Subcutaneous adipose tissue (tissue), 4 donors: ENCODE measurements at places on chromosomes 2 and 18. TPM values are rescaled to one million over a fixed set of nuclear protein-coding genes. Genes with fewer than 3 reads are reported as not detected.

GAL3ST2 gene
- total RNA-seq = not detected

NRP2 gene
- 29.2 TPM for total RNA-seq

NTSR2 gene
- not detected for total RNA-seq

IL1RL1 gene
- 15.8 TPM for total RNA-seq

ERICH2 gene
- not detected for total RNA-seq

TWIST2 gene
- 156 TPM for total RNA-seq

PDE1A gene
- 9.2 TPM for total RNA-seq

IL1B gene
- total RNA-seq = not detected

ACKR3 gene
- 38.3 TPM for total RNA-seq

GPR155 gene
- 6.5 TPM for total RNA-seq

SULT1C2 gene
- not detected for total RNA-seq

TCF23 gene
- not detected for total RNA-seq

HRH4 gene
- not detected for total RNA-seq

RASGRP3 gene
- 63.9 TPM for total RNA-seq

SH3RF3 gene
- 9.5 TPM for total RNA-seq

PUS10 gene
- 3.4 TPM for total RNA-seq

TLX2 gene
- total RNA-seq = not detected

NDUFAF7 gene
- total RNA-seq = 22.9 TPM

HOXD9 gene
- 6.4 TPM for total RNA-seq

TNP1 gene
- not detected for total RNA-seq

SP140 gene
- 3.4 TPM for total RNA-seq

CGREF1 gene
- 4.2 TPM for total RNA-seq

FNDC4 gene
- 65.4 TPM for total RNA-seq

UPP2 gene
- total RNA-seq = not detected

DHRS9 gene
- total RNA-seq = 130 TPM

TSPYL6 gene
- not detected for total RNA-seq

GATA6 gene
- total RNA-seq = 2.0 TPM

TRABD2A gene
- total RNA-seq = 3.6 TPM

CPO gene
- total RNA-seq = 0.44 TPM

SCN9A gene
- 8.1 TPM for total RNA-seq

SRD5A2 gene
- total RNA-seq = under 0.01 TPM

MRO gene
- total RNA-seq = 0.49 TPM

SH2D6 gene
- total RNA-seq = not detected

HOXD3 gene
- total RNA-seq = 2.0 TPM

DSG1 gene
- total RNA-seq = not detected

ACMSD gene
- not detected for total RNA-seq

EPB41L3 gene
- total RNA-seq = 225 TPM

PMAIP1 gene
- not detected for total RNA-seq

MROH2A gene
- total RNA-seq = not detected

CACNB4 gene
- 3.0 TPM for total RNA-seq

ABCB11 gene
- 14.1 TPM for total RNA-seq
